Gastroesophageal sphincter (tissue), 4 donors: ENCODE measurements at places on chromosomes 12 and 14. TPM values are rescaled to one million over a fixed set of nuclear protein-coding genes. Genes with fewer than 3 reads are reported as not detected.
A peak's percentile ranks its signal among the peaks of the same experiment; 100 is the strongest.

DNA sequence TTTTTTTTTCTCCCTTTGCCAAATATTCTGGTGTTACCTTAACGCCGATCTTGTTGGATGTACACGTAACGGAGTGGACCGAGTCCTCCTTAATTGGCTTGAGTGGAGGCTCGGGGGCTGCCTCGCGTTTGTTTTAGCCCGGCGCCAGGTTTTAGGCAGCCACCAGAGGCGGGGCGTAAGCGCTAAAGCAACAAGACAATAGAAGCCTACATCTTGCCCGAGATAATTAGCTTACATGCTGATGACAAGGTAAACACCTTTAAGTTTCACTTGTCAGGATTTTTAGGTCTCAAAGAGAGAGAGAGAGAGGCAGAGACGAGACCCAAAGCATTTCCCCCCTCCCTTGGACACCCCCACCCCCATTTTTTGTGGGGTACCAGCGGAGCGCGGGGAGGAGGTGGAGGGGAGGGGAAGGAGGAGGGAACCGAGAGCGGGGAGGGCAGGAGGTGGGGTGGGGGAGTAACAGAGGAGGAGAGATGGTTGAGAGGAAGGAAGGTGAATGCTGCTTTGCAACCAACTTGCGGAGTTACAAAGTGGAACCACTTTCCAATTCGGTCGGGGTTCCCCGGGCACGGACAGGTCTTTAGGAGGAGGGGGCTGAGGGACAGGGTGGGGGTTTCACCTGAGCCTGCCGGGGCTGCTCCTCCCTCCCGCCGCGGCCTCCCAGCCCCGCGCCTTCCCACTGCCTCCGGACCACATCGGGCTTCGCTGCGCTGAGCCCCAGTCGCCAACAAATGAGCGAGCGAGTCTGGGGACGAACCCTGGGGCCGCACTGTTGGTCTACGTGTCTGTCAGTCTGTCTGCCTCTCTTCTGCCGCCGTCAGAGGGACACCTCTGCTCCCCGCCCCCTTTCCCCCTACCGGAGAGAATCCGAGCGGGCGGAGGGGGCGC lies at the start of gene NKX2-1:
TSS of gene NKX2-1 (minus strand) at position 802 of the 891 bp plus-strand sequence. CDS start at position 699, 103 bp downstream.
- no peak for ATAC-seq

GRCh38 chr14:25034803-25035681 lies 14.9 kb downstream of the STXBP6 start:
- ATAC-seq: no peak

GRCh38 chr14:95054346-95055280 lies 102.7 kb downstream of the DICER1 start:
- no peak for ATAC-seq

DNA sequence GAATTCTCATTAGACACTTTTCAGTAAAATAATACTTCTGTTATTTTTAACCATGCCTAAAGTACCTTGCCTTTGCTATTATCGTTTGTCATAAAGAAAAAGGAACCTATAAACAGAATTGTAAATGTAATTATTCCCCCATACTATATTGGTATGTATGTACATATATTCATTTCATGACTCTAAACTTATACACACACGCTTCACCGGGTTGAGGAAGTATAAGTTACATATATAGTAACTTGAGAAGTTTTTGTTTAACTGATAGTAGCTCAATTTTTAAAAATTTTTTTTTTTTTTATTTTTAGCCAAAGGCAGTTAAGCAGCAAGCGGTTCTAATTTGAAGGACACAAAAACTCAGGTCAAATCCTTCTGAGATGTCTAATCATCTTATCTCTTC lies 107.6 kb downstream of the PLEKHG7 start:
- ATAC-seq: no peak

GRCh38 chr14:51547260-51547659 lies 104.5 kb upstream of the FRMD6 start:
- ATAC-seq: peak; percentile 96

Gene ADCY6
- total RNA-seq: 21.9 TPM

Gene NUMB
- 53.9 TPM for total RNA-seq

DNA sequence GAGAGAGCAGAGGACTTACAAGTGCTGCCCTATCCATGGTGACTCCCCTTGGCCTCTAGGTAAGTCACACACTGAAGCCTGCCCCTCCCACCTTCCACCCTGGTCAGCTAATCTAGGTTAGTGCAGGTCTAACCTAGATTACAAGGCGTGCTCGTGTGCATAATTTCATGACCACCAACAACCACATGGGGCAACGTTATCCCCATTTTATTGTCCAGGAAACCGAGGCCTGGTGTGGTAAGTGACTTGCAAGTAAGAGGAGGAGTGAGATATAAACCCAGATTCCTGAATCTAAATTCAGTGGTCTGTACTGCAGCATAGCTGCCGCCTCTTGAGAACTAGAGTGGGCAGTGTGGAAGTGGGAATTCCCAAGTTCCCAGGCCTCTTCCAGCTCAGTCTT lies 171.1 kb downstream of the DAD1 start:
- ATAC-seq: no peak

Gene AMIGO2
- 1.4 TPM for total RNA-seq

Gene WSCD2
- total RNA-seq: 5.0 TPM

Gene PTPRO
- total RNA-seq: 0.50 TPM

DNA sequence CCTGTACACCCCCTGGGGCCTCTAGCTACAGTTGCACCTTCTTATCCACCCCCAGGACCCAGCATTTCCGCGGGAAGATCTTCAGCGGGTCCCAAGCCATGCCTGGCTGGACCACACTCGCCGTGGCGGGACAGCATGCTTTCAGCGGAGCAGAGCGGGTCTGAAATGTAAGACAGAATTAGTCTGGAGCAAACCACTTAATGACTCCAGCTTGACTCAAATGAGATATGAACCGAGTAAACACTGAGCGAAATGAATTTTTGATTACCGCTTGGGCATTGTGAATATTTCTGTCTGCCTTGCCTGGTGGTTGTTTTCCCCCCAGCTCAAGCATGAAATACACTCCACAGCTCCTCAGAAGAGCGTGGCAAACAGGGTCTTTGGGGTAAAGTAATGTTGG lies 60.8 kb downstream of the SLC24A4 start:
- no peak for ATAC-seq

- ATAC-seq: no peak
Measured at GRCh38 chr12:8609061-8609570, 3.5 kb downstream of the AICDA start.

GRCh38 chr12:71250166-71250565 lies 92.4 kb upstream of the TSPAN8 start:
- ATAC-seq: no peak

GRCh38 chr12:57604992-57605810 lies 577 bp downstream of the DTX3 start:
- ATAC-seq: peak; percentile 40

DNA sequence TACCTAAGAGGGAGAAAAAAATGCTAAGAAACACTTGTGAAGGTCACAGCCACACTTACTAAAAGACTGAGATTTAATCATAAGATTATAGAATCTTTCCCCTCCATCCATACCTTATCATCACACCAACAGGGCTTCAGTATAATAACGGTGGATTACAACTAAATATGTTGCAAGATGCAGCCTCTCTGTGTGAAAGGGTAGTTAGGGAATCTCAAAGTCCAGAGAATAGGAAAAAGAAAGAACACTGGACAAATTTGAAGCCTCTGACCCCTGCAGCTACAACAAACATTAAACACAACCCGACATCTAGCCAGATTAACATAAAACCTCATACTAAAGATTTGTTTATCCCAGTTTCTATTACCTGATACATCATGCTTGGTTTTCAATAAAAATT lies 181.0 kb downstream of the C12orf42 start:
- no peak for ATAC-seq

- no peak for ATAC-seq
Measured at GRCh38 chr14:65098586-65098985, 3.7 kb downstream of the MAX start.

Gene CALCOCO1
- total RNA-seq: 421 TPM

DNA sequence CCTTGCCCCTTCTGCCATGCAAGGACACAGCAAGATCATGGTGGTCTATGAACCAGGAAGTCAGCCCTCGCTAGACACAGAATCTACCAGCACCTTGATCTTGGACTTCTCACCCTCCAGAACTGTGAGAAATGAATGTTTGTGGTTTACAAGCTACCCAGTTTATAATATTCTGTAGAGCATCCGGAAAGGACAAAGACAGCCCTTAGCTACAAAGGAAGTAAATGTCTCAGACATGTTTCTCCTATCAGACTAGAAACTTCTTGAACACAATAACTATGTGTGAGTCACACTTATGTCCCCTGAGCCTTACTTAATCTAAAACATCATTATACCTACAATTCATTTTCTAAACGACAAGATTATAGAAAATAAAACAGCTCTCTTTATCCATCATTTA lies 176.7 kb downstream of the KLHL28 start:
- ATAC-seq: no peak

GRCh38 chr12:107311682-107312081 lies 218.3 kb upstream of the CRY1 start:
- ATAC-seq: no peak

DNA sequence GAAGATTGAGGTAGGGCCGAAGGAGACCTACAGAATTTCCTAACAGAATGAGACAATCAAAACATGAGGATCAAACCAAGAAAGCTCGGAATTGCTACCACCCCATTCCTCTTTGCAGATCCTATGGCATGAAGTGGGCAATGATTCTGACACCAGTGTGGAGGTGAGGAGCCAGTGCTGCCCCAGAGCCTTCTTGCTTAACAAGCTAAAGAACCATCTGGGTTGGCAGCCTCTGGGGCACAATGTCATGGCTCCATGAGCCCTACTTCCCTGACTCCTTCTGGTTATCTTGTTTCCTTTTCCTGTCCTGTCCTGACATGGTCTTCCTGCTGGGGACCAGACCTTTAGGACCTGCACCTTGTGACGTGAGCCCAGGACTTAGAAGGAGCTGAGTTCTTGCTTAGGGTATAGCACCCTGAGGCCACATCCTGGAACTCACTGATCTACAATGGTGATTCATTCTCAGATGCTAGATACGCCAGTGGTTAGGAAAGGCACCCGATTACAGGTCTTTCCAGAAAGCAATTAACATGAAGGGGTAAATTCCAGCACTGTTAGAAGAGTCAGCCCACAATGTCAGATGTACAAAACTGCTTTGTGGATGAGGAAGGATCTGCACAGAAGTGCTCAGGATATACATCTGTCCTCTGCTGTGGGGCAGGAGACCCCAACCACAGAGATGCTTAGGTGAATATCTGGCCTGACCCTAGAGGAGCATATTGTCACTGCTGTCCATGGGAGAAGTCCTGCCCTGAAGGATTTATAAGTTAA lies 324.2 kb downstream of the ZFP36L1 start:
- ATAC-seq: no peak
